Germinal center (tissue), 1 donor: ENCODE measurements at places on chromosomes 7 and 10.

- DNase-seq, result peak; percentile 17
Measured at GRCh38 chr7:130084037-130084875, 13.9 kb downstream of the KLHDC10 start.

DNA sequence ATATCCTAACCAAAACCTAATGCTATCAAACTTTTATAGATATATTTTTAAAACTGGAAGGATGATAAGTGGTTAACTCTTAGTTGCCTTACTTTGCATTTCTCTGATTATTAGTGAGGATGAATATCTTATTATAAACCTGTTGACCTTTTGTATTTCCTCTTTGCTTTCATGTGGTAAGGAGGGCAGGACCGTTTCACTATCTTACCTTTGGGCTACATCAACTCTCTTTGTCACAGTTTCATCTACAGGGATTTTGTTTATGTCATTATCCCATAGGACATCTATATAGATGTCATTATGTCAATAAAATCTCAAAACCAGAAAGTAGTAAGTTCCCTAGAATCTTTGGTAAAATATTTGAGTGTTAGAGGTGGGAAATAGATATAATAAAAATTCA is 219.3 kb downstream of the THSD7A start:
- no peak for DNase-seq

DNA sequence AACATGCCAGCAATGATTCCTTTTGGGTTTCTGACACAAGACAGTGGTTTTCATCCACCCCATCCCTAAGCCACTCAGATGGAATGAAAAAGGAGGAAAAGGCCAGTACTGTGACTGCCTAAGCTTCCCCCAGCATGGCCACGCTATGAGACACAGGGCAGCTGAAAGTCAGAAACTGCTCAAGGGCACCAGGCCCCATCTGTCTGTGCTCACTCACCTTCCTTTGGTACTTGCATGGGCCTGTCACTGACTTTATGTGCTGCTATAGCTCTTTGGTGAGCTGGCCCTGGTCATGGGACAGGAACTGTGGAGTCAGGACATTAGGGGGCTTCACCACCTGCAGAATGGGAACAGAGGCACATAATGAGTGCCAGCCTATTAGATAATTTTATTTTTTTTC is 21.2 kb upstream of the ACSM6 start:
- DNase-seq, result no peak

DNA sequence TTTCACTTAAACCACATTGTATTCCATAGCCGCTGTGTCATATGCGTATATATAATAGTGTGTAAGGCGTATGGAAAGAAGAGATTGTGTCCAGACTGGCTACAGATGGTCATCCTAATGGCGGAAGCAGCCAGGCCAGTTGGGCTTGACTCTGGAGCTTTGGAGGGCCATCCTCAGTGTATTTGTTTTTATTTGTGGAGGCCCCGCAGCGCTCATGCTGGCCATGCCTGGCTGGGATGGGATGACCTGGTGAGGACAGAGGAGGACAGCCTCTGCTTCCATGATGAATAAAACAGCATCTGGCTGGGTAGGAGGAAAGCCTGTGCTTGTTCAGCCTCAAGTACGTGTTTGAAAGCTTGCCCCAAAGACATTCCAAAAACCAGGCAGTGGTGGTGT is 220.3 kb downstream of the EBF3 start:
- DNase-seq, result no peak

DNA sequence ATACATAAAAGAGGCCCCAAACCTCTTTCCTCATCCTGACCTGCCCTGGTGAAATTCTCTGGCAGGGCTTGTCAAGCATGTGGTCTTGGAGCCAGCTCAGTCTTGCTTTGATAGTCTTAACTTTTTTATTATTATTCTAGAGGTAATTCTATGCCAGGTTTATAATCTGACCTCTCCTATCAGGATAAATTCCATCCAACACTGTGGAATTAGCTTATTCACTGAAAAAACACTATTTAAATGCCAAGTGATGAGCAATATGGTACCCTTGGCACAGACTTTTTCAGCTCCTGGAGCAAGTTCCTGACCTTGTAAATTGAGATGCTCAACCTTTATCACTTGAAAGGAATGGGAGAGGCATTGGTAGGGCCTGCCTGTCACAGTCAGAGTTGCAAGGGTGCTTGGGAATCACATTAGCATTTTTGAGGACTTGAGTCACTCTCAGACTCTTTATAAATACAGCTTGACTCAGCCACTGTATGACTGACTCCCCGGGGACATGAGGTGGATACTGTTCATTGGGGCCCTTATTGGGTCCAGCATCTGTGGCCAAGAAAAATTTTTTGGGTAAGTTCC is at the start of gene CPA4:
Gene CPA4 (plus strand): TSS at position 480 of the 576 bp plus-strand sequence. CDS start 20 bp downstream, at position 500.
- no peak for DNase-seq

- DNase-seq, result no peak
Measured at GRCh38 chr10:28217848-28218247, 85.0 kb downstream of the MPP7 start.
